Activated naive CD8-positive, alpha-beta T cell treated with anti-CD3 and anti-CD28 coated beads, Interleukin-2, amount 10 ng/mL, durations not matched to agents 7 days and 5 days (primary cell): ENCODE measurements at places on chromosomes 12 and 14. TPM values are rescaled to one million over a fixed set of nuclear protein-coding genes. Genes with fewer than 3 reads are reported as not detected.

The MGP gene
- total RNA-seq, result 0.44 TPM

GRCh38 chr12:82723093-82723492, 36.4 kb downstream of the TMTC2 start:
- H3K27ac ChIP-seq, result no peak overlapping the region
- no peaks in the 10 kb centered on the region for H3K36me3 ChIP-seq
- no peak for DNase-seq
- no peaks in the 10 kb centered on the region for H3K27me3 ChIP-seq
- H3K4me3 ChIP-seq, result no peak overlapping the region

- no peak overlapping the region for H3K4me3 ChIP-seq
- peaks cover 4% of the 10 kb centered on the region for H3K36me3 ChIP-seq
- no peak overlapping the region for H3K27ac ChIP-seq
Observed at GRCh38 chr12:98369581-98369980, 145.8 kb upstream of the TMPO start.

DNA sequence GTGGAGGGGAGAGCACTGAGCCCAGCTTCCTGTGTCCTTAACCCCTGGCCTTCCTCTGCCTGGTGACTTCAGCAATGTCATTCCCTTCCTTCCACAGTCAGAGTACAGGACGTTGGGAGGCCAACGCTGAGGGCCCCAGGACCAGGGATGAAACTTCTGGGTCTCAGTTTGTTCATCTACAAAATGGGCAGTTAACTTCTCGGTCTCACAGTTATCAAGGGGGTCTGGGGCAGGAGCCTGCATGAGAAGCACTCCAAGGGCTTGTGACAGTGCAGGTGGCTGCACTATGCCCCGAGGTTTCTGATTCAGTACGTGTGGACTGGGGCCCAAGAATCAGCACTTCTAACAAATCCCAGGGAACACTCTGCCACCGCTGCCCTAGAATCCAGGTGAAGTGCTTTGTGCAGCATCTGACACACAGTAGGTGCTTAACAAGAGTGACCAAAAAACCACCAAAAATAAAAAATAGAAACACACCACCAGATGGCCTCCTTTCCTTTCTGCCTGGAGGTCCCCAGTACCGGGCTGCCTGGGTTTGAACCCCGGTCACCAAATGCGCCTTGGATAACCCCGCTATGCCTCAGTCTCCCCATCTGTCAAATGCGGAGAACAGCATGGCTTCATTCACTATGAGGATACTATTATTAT, 80.4 kb downstream of the RFLNA start:
- H3K36me3 ChIP-seq, result peaks cover 2% of the 10 kb centered on the region
- H3K27me3 ChIP-seq, result no peaks in the 10 kb centered on the region
- H3K27ac ChIP-seq, result no peak overlapping the region
- H3K4me3 ChIP-seq, result no peak overlapping the region
- no peak for DNase-seq

DNA sequence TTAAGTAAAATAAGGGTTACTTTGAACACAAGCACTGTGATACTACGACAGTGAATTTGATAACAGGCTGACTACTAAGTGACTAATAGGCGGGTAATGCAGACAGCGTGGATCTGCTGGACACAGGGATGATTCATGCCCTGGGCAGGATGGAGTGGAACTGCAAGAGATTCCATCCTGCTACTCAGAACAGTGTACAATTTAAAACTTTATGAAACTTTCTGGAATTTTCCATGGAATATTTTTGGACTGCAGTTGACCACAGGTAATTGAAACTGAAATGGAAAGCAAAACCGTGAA, 46.0 kb downstream of the YEATS4 start:
- H3K36me3 ChIP-seq, result peaks cover 5% of the 10 kb centered on the region
- no peak overlapping the region for H3K4me3 ChIP-seq
- H3K27ac ChIP-seq, result no peak overlapping the region
- no peak for DNase-seq

- peaks cover 96% of the 10 kb centered on the region for H3K27me3 ChIP-seq
- no peaks in the 10 kb centered on the region for H3K36me3 ChIP-seq
- H3K4me1 ChIP-seq, result peaks cover 28% of the 10 kb centered on the region
- no peak for DNase-seq
Observed at GRCh38 chr12:48002414-48002730, 1.9 kb downstream of the COL2A1 start.

- DNase-seq, result no peak
- no peak overlapping the region for H3K4me3 ChIP-seq
- no peaks in the 10 kb centered on the region for H3K4me1 ChIP-seq
Observed at GRCh38 chr12:20450591-20451180, 82.3 kb downstream of the PDE3A start.

The IFI27 gene
- 274 TPM for total RNA-seq

The BHLHE41 gene
- total RNA-seq, result 0.36 TPM

The B4GALNT3 gene
- total RNA-seq, result 4.3 TPM

The DPF3 gene
- total RNA-seq, result 4.1 TPM

DNA sequence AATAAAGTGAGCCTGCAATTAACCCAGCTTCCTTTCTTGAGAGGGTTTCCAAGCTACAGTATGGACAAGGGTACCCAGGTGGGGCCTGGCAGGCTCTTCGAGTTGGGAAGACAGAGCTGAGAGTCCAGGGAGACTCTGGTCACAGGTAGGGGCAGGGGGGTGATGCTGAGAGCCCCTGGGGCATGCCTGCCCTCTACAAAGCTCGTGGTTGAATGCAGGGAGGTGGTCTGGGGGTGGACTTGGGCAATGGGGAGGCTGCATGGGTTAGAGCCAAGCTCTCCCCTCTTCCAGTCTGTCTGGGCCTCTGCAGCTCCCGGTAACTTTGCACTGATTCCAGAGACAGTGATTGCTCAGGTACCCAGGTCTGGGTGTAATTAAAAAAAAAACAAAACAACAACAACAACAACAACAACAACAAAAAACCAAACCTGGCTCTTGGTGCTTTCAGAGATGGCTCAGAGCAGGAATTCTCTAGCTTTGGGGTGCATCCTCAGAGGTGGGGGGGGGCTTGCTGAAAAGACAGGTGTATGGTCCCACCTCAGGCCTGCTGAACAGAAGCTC, 30.8 kb upstream of the PPP2R5C start:
- H3K4me3 ChIP-seq, result peak overlapping the region; percentile 65
- peaks cover 17% of the 10 kb centered on the region for H3K4me1 ChIP-seq
- no peak for DNase-seq
- H3K27me3 ChIP-seq, result no peaks in the 10 kb centered on the region
- H3K36me3 ChIP-seq, result no peaks in the 10 kb centered on the region
- H3K27ac ChIP-seq, result peak overlapping the region; percentile 93

The NELL2 gene
- total RNA-seq, result 147 TPM

- H3K27me3 ChIP-seq, result peaks cover 4% of the 10 kb centered on the region
- no peak overlapping the region for H3K4me3 ChIP-seq
- no peak overlapping the region for H3K27ac ChIP-seq
- H3K4me1 ChIP-seq, result peaks cover 2% of the 10 kb centered on the region
Observed at GRCh38 chr12:130357241-130357640, 19.6 kb downstream of the PIWIL1 start.

The KRT2 gene
- not detected for total RNA-seq

DNA sequence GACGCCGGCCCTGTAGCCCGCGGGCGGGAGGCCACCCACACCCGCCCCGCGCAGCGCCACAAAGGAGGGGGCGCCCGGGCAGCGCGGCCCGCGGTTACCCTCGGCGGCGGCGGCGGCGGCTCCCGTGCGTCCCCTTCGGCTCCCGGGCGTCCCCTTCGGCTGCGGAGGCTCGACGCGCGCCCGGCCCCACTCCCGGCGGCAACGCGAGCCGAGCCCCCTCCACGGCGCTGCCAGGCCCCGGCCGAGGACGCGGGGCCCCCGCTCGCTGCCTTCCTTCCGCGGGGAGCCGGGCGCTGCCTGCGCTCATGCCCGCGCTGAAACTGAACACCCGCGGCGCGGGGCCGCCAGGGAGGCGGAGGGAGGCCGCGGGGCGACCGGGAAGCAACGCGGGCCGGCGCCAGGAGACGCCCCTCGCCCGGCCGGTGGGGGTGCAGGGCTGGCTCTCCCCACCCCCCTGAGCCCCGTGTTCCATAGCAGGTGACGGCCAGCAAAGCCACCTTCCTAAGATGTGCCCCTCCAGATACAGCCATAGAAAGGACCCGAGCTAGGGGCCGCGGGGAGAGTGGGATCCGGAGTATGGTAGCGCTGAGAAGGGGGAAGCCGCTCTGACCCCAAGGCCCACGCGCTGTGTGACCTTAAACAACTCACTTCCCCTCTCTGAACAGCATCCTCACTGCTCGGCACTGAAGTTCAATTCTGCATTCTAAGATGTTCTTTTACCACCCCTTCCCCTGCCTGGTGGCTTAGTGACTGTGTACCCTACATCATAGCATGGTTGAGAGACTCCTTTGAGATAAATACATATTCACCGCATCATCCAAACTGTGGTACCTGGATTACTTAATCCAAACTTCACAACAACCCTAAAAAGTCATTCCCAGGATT, 42.8 kb downstream of the KDM2B start:
- peaks cover 45% of the 10 kb centered on the region for H3K4me1 ChIP-seq
- peak overlapping the region; percentile 75 for H3K27ac ChIP-seq
- H3K36me3 ChIP-seq, result peaks cover 14% of the 10 kb centered on the region
- H3K27me3 ChIP-seq, result no peaks in the 10 kb centered on the region
- H3K4me3 ChIP-seq, result peak overlapping the region; percentile 79
- DNase-seq, result peak; percentile 69

The SYNDIG1L gene
- total RNA-seq, result not detected

The VRK1 gene
- 65.0 TPM for total RNA-seq

DNA sequence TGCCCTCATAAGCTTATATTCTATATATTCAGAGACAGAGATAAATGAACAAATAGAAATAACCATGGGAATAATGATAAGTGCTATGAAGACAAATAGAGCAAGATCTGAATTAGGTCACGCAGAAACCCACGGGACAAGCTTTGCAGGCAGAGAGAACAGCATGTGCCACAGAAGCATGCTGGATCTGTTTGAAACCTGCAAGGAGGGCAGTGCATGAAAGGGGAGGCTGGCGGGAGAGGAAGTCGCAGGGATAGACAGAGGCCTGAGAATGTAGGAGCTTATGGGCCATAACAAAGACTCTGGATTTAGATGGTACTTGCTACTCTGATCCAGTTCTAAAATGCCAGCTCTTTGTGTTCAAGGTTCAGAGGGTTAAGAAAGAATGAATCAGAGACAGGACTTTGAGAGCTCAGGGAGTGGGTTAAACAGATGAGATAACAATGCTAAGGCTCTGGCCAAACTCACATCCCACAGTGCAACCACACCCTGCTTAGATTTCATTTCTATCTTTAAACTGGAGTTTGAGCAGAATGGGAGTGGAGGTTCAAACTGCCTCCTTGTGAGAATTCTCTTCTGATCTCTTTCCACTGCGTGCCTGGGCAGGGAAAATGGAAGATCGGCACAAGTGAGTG, 49.2 kb upstream of the PPP1R12A start:
- no peak overlapping the region for H3K4me3 ChIP-seq
- H3K27me3 ChIP-seq, result peaks cover 17% of the 10 kb centered on the region
- H3K36me3 ChIP-seq, result no peaks in the 10 kb centered on the region
- no peak overlapping the region for H3K27ac ChIP-seq
- DNase-seq, result no peak
- H3K4me1 ChIP-seq, result no peaks in the 10 kb centered on the region

The SLC25A3 gene
- total RNA-seq, result 337 TPM

GRCh38 chr14:99733540-99734405, 49.7 kb downstream of the CYP46A1 start:
- H3K36me3 ChIP-seq, result no peaks in the 10 kb centered on the region
- H3K4me3 ChIP-seq, result no peak overlapping the region
- no peaks in the 10 kb centered on the region for H3K4me1 ChIP-seq
- H3K27ac ChIP-seq, result no peak overlapping the region
- peak; percentile 17 for DNase-seq

DNA sequence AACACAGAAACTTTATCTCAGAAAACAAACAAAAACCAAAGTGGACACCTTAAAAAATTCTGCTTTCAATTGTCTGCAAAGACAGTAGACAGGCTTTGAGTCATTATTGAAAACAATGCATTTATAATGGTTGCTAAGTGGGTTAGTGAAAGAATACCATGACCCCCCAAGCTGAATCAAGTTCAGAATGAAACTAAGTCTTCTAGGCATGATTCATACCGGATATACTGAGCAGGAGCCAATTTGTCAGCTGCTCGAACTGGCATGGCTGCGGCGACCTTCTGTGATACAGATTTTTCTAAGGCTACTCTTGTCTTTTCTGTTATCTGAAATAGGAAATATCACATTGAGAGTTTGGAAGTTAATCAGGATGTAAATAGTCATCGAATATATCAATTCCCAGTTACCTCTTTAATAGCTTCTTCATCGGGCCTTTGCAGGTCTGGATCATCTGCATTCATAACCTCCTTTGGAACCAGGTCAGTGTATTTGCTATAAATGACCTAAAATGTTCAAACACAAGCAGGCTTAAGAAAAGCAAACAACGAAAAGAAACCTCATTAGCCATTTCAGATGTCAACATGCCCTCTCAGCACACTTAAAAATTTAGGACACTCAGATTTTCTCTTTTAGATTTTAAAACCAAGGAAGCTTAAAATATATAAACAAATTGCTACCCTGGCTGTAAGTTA, 22.3 kb downstream of the SNW1 start:
- no peaks in the 10 kb centered on the region for H3K27me3 ChIP-seq
- no peak overlapping the region for H3K4me3 ChIP-seq

GRCh38 chr12:75756111-75756510, 244.7 kb upstream of the KRR1 start:
- no peak for DNase-seq
- H3K27ac ChIP-seq, result no peak overlapping the region
- peaks cover 9% of the 10 kb centered on the region for H3K27me3 ChIP-seq
- H3K4me3 ChIP-seq, result no peak overlapping the region
- H3K36me3 ChIP-seq, result no peaks in the 10 kb centered on the region
- peaks cover 15% of the 10 kb centered on the region for H3K4me1 ChIP-seq

The RIPK3 gene
- total RNA-seq, result 43.7 TPM

- peak overlapping the region; percentile 88 for H3K4me3 ChIP-seq
- H3K36me3 ChIP-seq, result peaks cover 35% of the 10 kb centered on the region
- DNase-seq, result no peak
- peak overlapping the region; percentile 88 for H3K27ac ChIP-seq
Observed at GRCh38 chr12:92134638-92135274, 10.9 kb downstream of the BTG1 start.

- no peaks in the 10 kb centered on the region for H3K27me3 ChIP-seq
- no peak for DNase-seq
- peaks cover 18% of the 10 kb centered on the region for H3K36me3 ChIP-seq
- no peak overlapping the region for H3K27ac ChIP-seq
Observed at GRCh38 chr14:35222324-35222723, 69.9 kb upstream of the PSMA6 start.

DNA sequence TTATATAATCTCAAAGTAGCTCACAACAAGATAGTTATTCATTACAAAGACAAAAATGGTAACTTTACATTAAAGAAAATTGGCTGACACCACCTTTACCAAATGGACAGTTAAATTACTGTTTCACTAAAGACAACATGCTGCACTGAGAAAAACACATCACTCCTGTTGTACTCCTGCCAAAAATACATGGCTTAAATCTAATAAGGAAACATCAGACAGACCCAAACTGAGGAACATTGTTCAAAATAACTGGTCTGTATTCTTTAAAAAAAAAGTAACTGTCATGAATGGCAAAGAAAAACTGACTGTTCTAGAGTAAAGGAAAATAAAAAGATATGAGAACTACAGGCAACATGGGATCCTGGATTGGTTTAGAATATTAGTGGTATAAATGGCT, 151.3 kb upstream of the DCN start:
- no peak for DNase-seq
- no peaks in the 10 kb centered on the region for H3K4me1 ChIP-seq
- H3K27ac ChIP-seq, result no peak overlapping the region
- H3K27me3 ChIP-seq, result peaks cover 17% of the 10 kb centered on the region
- no peak overlapping the region for H3K4me3 ChIP-seq
